ENCODE measurements at places on chromosomes 16 and 17. TPM values are rescaled to one million over a fixed set of nuclear protein-coding genes. Genes with fewer than 3 reads are reported as not detected.

TMEM238L gene
- not detected for total RNA-seq

ZNF385C gene
- not detected for total RNA-seq

CCL3 gene
- not detected for total RNA-seq

TBC1D3B gene
- total RNA-seq = 1.5 TPM

PRPF8 gene
- 150 TPM for total RNA-seq

HCRT gene
- not detected for total RNA-seq

SCO1 gene
- total RNA-seq = 22.8 TPM

CWC25 gene
- 10.9 TPM for total RNA-seq

CIAPIN1 gene
- 40.1 TPM for total RNA-seq

SHCBP1 gene
- total RNA-seq = 41.3 TPM

CSF3 gene
- not detected for total RNA-seq

CCL11 gene
- not detected for total RNA-seq

KRT40 gene
- total RNA-seq = not detected

ANKRD40CL gene
- total RNA-seq = not detected

KRTAP2-2 gene
- not detected for total RNA-seq

EVI2A gene
- total RNA-seq = 15.3 TPM

CES5A gene
- total RNA-seq = not detected

UBE2O gene
- total RNA-seq = 21.2 TPM

RMI2 gene
- 10.5 TPM for total RNA-seq

TERF2IP gene
- total RNA-seq = 49.6 TPM

CD2BP2 gene
- total RNA-seq = 39.0 TPM

CENPX gene
- total RNA-seq = 47.6 TPM

Measured in smooth muscle cell of trachea (primary cell).